ENCODE measurements at places on chromosomes 7 and 10.

- DNase-seq = no peak
Measured at GRCh38 chr10:17109475-17110207, 20.0 kb downstream of the CUBN start.

DNA sequence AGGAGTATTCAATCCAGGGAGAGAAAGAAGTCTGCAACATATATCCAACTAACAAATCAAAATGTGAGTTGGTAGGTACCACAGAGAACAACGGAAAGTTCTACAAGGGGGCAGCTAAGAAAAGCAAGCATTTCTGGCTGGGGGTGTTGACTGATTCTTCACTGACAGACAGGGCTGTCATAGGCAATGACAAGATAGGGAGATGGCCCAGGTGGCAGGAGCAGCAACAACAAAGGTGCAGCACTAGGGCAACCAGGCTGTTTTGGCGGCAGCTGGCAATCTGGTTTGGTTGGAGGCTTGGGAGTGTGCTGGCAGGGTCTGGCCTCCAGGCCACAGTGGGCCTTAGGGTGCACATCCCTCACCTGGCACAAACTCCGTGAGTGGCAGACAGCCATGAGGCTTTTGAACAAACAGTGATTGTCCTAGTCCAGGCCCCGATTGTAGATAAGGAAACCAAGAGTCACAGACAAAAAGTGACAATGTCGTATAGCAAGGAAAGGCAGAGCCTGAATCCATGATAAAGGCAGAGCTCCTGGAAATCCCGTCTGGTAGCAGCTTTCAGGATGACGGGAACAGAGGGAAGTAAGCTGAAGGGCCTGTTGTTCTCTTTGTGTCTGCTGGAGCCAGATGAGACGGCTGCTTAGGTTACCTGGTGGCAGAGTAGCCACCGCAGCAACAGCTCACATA, 28.4 kb downstream of the DPCD start:
- DNase-seq = peak; percentile 42

DNA sequence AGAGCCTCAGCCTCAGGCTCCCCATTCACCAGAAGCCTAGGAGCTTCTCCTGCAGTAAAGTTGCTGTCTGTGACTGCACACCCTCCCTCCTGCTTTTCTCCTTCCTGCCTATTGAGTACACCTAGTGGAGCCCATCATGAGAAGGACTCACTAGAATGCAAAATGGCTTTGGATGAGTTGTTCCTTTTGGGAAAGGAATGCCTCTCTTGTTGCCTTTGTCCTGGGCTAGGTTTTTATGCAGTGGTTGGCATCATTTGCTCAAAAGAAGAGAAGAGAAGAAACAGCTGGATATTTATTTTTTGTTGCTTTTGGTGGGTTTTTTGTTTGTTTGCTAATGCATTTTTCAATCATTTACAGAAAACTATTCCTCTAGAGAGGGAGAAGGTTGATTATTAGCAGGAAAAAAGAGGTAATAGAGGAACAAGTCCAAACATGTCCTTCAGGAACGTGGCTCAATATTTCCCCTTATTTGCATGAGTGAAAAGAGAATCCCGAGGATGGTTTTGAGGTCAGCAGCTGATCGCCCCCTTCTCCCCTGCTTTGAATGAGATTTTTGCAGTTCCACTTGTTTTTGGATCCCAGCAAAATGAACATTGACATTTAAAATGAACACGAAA, 369.9 kb upstream of the NRP1 start:
- DNase-seq = no peak

DNA sequence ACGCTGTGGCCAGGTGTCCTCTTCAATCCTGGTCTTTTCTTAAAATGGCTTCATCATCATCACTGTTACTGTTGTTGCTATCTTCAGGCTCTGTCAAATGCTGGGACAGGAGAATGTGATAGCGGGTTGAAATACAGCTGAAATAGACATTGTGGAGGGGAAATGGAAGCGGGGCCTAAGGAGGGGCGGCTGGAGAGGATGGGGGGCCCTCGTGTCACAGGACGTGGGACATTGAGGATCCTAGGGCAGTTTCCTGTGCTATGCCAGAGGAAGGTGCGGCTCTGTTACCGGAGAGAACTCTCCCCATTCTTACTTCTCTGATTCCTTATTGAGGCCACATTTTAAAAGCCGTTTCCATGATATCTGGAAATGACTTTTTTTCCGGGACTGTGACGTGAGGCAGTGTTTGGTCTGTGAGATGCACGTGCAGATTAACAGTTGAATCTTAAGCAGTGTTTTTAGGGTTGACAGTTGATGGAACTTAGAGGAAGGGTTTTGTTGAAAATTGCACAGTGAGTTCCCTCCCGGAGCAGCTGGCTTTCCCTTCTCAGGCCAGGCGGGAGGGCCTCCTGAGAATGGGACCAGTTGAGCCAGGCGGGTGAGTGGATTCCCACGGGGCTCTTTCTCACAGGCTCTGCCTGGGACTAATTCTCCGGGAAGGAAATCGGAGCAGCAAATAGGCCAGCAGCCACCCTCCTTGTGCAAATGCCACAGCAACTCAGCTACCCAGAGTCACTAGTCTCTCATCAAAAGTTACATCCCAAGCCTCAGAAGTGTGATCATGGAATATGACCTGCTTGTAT, 125.2 kb downstream of the TACC2 start:
- peak; percentile 48 for DNase-seq

DNA sequence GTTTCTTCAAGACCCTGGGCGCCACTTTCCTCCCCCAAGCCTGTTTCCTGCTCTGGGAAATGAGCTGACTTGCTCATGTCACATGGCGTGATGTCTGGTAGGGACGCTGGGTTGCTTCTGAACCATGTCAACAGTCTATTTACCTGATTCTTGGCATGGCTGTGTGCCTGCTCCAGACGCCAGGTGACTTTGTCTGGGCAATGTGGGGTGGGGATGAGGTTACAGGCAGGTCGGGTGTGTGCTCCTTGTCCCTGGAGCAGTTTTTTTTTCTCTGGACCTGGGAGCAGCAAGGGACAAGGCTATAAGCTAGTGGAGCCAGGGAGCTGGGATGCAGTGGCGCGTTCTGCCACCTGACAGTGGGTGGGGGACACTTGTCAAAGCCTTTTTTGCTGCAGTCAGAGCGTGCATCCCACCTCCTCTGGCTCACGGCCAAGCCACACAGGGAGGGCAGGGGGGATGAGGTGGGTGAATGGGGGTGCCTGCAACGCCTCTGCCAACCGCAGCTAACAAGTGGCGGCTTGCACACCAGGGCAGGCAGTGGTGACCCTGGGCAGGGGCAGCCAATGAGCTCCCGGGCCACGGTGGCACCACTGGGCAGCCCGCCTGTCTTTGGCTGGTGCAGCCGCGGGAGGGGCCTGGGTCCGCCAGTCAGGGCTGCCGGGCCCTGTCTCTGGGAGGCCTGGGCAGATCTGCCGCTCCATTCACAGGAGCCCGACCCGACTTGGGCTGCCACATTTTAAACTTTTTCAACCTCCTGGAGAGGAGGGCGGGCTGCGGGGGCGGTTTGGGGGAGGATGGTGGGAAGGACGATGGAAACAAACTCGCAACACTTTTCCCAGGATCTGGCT, 22.9 kb downstream of the DNAJB12 start:
- DNase-seq = peak; percentile 92

DNA sequence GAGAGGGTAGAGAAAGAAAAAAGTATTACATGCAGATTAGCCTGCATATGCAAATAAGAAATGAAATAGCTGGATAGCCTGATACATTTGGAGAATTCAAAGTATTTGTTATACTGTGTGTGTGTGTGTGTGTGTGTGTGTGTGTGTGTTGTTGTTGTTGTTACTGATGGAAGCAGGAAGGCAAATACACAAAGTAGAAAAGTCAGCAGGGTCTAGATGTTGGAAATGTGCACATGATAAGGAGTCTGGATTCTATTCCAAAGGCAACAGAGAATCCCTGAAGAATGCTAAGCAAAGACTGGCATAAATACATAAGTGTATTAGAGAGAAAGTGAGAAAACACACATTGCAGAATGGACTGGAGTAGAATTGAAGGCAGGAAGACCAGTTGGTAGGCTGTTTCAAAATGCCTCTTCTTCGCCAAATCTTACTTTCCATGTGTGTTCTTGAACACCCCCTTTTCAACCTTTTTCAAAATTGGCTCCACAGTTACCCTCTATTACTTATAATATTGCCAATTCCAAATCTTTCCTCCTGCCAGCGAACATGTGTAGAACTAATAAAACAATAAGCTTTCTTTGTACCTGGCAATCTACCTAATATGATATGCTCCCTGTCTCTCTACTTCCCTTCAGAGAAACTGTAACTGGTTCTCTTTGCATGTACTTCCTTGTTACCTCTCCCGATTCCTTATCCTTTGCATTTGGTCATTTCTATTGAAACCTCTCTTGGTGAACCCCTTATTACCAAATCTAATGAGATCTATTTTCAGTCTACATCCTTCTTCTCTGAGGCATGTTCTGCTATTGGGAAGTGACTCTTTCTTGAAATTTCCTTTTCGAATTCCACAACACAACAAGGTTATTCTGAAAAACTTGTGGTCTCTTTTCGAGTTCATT, 6.2 kb downstream of the CPED1 start:
- no peak for DNase-seq

GRCh38 chr10:1851762-1852161, 114.4 kb upstream of the ADARB2 start:
- DNase-seq = no peak

- DNase-seq = peak; percentile 93
Measured at GRCh38 chr7:12493407-12493806, 77.1 kb upstream of the SCIN start.

GRCh38 chr7:130305433-130306042, 12.6 kb downstream of the CPA4 start:
- DNase-seq = no peak

DNA sequence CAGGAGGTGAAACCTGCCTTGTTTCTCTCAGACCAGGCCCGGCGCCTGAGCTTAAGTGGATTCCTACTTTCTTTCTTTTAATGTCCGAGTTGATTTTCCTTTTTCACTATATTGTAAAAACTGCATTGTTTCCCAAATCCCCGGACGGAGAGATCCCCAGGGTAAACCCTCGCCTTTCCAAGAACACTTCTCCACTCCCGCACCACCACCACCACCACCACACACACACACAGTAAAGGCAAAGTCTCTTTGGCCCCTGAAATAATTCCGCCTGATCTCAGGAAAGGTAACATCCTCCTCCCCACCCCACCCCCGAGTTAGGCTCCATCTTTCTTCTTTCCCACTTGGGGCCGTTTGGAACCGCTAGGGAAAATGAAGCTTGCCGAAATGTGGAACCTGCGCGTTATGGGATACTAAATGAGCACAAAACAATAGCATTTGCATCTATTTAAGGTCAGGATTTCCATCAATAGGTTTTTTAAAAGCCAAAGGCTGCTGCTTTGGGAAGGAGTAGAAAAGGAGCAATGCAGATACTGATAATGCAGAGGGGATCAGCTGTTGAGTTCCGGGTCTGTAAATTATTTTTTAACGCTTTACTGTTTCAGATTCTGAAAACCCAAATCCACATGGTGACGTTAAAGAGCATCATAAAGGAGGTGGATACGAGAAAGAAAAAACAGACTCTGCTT, 2.5 kb downstream of the HPSE2 start:
- DNase-seq = no peak

DNA sequence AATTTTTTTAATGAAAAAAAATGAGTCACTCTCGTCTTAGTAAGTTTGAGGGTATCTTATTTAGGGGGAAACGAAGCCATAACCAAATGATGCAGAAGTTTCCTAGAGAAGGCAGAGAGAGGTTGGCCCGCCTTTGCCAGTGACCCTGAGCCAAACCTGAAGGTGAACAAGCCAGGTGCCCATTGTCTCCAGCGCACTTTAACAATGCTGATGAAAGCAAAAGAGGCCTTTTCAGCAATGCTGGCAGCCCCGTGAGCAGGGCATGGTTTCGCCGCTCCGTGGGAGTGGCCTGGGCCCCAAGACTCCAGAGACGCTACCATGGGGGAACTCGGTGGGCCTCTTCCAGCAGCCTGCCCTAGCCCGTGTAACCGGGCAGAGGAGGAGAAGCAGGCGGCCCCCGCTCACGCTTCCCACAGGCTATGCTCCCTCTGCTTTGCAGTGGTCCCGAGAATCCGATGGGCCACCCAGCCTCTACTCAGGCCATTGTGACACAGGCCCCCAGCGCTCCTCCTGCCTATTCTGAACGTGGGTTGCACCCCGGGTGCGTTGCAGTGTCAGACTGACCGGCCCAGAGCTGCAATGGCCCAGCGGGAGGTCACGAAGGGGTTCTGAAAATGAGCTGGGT, 14.0 kb upstream of the UNCX start:
- no peak for DNase-seq

- no peak for DNase-seq
Measured at GRCh38 chr7:127751490-127752448, 99.8 kb downstream of the SND1 start.

- DNase-seq = no peak
Measured at GRCh38 chr10:490256-490655, 199.2 kb downstream of the DIP2C start.

DNA sequence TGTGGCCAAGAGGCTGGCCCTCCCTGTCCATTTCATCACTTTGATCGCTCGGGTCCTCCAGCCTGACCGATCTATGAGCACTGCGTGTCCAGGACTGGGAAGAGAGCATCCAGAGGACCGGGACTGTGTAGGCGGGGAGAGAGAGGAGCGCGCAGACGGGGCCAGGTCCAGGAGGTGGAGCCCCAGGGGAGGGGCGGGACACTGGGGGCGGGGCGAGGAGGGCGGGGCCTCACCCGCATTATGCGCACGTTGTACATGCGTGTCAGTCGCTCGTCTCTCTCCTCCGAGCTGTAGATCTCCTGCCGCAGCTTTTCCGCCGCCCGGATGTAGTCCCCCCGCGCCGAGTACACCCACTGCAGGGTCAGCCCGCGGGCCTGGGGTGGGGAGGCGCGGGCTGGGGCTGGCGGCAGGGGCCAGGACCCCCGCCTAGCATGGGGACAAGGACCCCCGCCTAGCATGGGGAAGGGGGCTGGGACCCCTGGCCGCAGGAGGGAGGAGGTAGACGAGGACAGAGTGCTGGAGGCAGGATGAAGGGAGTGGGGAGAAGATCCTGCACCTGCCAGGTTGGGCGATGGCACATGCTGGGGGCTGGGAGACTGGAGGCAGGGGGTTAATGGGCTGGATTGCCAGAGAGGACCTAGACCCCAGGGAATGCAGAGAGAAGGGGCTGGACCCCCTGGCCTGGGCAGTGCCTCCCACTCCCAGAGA, 14.3 kb downstream of the MOSPD3 start:
- peak; percentile 92 for DNase-seq

DNA sequence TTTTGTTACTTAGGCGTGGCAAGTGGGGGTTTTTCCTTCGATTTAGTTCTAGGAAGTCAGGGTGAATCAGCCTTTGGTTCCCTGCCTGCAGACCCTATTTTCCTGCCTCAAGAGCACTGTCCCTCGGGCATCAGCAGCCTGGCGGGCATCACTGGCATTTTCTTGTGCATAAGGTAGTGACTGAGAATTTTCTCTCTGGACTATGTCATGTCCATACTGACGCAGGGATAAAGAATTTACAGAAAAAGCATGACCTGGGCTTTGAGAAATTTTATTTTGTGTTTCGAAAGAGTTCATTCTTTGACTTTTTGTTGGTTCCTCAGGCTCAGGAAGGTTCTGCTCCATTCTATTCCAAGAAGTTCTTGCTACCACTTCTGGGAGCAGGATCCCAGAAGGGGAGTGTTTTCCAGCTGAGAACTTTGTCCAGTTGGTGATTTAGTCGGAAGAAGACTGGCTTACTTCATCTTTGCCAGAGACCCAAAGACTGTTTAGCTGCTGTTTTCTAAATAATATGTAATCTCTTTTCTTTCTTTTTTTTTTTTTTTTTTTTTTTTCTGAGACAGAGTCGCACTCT, 213.9 kb upstream of the SH2B2 start:
- DNase-seq = no peak

- peak; percentile 97 for DNase-seq
Measured at GRCh38 chr10:109450702-109451101, 472.6 kb downstream of the XPNPEP1 start.
